ENCODE measurements at places on chromosomes 11 and 22.

DNA sequence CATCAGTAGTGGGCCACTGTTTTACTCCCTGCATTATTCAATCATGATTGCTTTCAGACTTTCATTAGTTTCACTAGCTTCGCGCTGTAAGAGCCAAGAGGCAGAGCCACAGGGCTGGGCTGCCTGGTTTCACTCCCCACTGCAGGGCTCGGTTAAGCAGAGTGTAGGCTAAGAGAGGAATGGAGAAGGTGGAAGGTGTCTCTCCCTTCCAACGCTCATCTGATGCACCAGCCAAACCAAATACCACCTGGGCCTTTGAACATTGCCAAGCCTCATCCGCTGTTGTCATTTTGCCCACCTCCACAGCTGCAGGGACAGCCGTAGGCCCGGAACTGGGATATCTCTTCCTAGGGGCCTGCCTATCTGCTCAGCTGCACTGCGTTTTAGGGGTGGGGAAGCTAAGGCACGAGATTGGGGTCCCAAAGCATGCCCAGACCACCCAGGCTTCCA lies 480 bp upstream of the SMARCB1 start:
- DNase-seq = no peak

DNA sequence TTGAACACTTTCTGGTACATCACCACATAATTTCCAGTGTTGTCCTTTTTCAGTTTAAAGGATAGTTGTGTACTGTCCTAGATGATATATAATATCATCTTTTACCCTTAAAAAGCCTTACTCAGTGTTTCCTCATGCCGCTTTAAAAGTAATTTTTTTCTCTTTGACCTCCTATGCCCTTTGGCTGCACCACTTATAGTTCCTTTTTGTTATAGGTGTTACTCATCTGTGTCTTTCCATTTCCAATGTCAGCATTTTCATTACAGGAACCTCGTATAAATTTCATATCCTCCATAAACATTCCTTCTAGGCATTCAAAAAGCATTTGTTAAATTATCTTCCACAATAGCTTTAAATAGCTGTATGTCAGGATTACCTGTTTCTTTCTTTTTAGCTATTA lies 40.8 kb downstream of the USP47 start:
- no peak for DNase-seq

- DNase-seq = peak; percentile 42
Observed at GRCh38 chr11:122101625-122102291, 14.3 kb downstream of the BLID start.

DNA sequence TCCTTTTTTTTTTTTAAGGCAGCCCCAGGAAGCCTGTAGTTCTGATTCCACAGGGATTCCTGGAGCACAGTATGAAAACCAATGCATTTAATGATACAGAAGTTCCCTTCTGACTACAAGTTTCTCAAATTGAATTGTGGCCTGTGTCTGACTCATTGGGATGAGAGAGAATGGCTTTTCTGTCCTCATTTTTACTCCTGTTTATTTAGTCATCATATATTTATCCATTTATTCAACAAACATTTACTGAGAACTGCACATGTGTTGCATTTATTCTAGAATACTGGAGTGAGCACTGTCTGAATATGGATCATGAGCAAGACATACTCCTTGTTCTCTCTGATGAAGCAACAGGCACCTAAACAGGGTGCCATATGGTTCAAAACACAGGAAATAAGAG lies 231.2 kb downstream of the NTM start:
- no peak for DNase-seq

DNA sequence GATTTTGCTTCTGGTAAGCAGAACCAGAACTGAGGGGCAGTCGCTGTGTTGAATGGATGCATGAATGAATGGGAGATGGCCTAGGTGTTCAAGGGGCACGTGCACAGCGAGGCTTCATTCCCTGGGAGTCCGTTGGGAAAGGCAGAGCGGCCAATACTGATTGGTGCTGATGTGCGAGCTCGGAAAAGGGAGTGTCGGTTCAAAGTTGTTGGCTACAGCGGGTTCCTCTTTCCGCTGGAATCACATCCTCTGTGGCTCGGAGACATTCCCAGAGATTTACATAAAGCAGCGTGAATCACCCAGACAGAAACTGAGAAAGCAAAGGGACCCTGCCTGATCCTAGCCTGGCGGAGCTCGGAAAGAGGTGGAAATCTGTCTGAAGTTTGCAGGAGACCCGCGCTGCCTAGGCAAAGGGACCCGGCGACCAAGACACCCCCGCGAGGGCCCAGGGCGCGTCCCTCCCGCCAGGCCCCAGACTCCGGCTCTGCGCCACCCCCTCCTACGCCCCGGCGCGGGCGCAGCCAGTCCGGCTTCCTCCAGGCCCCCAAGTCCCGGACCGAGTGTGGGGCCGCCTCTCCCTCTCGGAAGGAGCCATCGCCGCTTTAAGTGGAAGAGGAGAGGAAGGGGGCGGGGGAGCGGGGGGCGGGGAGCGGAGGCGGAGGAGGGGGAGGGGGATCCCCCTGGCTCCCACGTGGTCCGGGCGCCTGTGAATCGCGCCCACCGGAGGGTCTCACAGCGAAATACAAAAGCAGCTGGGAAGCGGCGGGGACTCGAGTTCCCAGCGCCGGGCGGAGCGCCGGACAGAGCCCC lies at the start of gene FJX1:
TSS of gene FJX1 (plus strand) at position 774 of the 810 bp plus-strand sequence. CDS start 177 bp downstream, outside the sequence.
- DNase-seq = peak; percentile 94

DNA sequence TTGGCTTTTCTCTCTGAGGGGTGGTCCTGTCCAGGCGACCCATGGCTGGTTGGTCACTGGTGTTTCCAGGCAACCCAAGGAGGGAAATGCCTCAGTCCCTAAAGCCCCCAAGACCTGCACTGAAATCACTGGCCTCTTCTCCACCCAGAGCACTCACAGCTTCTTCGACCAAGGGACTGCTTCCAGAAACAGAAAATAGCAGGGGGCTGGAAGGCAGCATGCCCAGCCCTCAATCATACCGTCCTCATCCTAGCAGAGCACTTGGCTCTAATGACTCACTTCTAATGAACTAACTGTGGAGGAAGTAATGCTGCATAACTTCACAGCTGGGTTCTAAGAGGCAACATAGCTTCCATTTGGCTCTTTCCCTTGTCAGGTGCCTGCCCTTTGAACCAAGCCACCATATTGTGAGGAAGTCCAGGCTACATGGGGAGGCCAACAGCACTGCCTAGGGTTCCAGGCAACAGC lies 27.6 kb downstream of the DKK3 start:
- peak; percentile 69 for DNase-seq

Measured in kidney tubule cell (primary cell).